ENCODE measurements at places on chromosomes 13 and 19.

DNA sequence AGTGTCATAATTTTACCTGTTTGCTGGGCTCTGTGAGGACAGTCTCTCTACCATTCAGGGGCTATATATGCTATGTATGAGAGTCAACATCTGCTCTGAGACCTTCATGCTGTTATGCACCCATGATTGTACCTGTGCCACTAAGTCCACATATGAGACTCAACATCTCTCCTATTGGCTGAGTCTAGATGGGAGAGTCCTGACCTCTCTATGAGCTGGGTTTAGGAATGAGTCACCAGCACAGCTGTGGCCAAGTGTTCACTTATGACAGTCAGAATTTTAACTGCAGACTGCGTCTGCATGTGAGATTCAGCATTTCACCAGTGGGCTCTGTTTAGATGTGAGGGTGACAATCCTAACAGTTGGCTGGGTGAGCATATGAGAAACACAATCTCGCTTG is 49.5 kb downstream of the ZNF729 start:
- no peak for DNase-seq

DNA sequence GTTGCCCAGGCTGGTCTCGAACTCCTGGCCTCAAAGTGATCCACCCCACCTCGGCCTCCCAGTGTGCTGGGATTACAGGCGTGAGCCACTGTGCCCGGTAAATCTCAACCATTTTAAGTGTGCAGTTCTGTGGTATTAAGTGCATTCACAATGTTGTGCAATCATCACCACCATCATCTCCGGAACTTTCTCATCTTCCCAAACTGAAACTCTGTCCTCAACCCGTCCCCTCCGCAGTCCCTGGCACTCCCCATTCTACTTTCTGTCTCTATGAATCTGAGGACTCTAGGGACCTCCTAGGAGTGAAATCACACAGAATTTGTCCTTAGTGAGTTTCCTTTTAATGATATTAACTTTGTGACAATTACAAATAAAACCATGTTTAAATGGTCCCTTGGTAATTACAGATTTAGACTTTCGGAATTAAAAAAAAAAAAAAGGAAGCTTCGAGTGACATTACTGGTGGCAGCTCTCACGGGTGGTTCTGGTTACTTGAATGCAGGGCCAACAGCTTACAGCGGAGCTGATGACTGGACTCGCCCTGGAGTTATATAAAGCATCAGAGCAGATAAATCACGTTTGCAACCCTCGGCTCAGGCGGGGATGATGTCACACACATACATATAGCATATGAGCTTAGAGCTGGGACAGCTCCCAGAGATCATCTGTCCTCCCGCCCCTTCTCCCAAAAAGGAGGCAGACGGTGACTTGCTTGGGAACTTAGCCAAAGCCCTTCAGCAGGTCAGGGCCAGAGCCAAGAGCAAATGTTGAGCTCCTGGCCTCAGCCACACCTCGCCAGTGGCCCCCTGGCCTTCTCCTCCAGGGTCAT is 89.8 kb downstream of the ZNF557 start:
- DNase-seq = no peak

DNA sequence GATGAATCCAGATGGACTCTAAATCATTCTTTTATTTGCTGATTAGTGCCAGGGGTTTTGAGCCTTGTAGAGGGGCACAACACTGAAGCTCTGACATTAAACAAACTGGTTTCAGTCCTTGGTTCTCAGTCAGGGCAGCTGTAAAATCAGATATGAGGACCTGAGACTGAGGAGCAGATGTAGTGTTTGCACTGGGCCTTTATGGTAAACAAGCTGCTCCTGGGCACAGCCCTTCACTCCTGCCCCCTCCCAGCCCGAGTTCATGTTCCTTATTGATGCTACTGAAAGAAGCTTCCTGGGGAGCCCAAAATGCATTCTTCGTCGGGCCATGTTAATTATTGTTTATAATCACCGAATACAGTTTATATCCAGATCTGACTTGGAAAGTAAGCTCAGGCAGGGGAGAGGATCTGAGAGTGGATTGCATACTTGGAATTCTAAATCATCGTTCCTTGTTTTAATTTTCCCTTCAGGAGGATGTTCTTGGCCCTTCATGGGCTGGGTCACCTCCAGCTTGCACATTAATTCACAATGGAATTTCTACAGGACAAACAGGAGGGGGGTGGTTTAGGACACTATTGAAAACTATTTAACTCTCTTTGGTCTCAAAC is 213.5 kb downstream of the FGF9 start:
- DNase-seq = no peak

DNA sequence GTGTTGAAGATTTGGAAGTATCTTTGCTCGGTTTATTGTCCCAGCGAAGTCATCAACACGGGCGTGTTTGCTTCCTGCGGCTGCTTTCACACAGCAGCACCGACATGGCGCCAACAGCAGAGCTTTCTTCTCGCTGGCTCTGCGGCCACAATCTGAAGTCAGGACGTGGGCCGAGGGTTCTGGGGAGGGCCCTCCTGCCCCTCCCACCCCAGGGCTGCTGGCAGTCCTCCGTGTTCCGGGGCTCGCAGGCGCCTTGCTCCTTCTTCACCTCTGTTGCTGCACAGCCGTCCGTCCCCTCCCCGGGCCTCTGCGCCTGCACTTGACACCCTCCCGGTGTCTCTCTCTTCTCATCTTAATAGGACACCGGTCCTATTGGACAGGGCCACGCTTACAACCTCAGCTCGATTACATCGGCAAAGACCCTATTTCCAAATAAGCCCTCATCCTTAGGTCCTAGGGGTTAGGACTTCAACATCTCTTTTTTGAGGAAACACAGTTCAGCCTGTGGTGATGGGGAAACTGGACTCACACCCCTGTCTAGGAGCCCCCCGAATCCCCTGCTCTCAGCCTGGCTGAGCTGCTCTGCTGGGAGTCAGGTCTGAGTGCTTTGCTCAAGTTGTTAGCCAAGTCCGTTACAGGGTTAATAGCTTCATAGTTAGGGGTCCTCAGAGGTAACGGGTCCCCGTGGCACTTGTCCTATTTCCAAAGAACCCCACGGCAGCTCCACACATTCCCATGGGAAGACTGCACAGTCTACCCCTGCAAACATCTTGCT is 2.7 kb upstream of the TEX29 start:
- DNase-seq = no peak

DNA sequence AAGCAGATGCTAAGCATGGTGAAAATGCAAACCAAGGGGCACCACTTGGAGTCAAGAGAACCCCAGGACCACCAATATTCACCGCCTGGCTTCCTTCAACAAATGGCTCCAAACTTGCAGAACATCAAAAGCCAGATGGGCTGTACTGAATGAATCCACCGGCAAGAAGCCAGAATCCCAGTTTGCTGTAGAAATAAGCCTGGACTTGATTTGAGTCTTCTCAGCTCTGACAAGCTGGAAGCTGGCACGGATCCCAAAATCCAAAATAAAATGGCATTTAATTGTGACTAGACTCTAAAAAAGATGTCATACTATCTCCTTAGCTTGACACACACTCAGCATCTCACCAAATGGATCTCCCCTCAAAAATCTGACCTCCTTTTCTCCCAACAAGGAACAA is 11.9 kb downstream of the EFNB2 start:
- DNase-seq = no peak

DNA sequence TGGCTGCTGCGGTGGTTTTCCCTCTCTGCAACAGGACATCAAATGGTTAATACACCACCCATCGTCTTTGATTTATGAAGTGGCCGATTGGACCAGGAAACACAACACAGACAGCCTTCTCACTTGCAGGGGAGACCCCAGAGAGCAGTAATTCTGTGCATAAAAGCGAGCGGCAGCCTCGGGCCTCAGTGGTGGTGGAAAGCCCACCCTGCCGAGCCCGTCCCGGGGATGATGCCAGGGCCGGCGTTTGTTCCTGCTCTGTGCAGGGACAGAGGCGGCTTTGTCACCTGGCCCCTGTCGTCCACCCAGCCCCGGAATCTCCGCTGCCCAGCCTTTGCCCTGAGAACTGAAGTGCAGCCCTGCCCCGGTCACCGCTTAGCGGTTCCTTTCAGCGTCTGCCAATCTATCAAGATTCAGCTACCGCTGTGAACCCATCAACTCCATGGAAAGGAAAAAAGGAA is 184.4 kb downstream of the TSHZ3 start:
- DNase-seq = no peak

- DNase-seq = no peak
These were observed 68.4 kb upstream of the KCTD4 start for GRCh38 chr13:45269204-45269603.

DNA sequence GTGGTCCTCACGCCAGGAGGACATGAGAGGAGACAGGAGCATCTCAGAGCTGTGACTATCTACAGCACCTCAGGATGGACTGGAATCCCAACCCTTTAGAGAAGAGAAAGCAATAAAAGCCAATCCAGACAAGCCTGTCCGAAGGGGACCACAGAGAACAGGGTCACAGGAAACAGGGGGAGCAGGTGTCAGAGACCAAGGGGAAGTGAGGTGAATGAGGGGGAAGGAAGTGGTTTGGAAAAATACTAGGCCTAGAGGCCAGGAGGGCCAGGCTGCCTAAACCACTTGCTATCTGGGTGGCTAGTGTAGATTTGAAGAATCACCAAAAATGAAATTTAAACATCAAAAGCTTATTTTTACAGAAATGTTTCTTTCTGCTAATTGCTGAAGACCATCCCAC is 16.2 kb downstream of the TMTC4 start:
- no peak for DNase-seq

GRCh38 chr13:111184458-111185401 is 69.6 kb downstream of the ARHGEF7 start:
- no peak for DNase-seq

- DNase-seq = no peak
These were observed 16.9 kb downstream of the TJP3 start for GRCh38 chr19:3725121-3725520.

GRCh38 chr13:45398877-45399276 is 19.3 kb downstream of the SLC25A30 start:
- no peak for DNase-seq

DNA sequence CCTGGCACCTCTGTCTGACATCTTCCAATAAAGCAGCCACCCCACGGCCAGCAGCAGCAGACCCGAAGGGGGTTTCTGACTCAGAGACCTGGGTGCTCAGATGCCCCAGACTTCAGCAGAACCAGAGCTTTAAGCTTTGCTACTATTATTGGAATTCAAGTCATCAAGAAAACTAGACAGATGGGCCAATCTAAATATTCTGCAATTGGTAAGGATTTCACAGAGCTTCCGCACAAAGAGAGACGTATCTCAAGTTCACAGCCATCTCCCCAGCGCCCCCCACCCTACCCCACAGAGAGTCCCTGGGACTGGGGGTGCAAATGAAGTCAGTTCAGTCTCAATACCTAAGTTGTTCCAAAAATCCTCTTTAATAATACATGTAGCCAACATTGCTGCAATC is 38.8 kb downstream of the RAB20 start:
- DNase-seq = no peak

DNA sequence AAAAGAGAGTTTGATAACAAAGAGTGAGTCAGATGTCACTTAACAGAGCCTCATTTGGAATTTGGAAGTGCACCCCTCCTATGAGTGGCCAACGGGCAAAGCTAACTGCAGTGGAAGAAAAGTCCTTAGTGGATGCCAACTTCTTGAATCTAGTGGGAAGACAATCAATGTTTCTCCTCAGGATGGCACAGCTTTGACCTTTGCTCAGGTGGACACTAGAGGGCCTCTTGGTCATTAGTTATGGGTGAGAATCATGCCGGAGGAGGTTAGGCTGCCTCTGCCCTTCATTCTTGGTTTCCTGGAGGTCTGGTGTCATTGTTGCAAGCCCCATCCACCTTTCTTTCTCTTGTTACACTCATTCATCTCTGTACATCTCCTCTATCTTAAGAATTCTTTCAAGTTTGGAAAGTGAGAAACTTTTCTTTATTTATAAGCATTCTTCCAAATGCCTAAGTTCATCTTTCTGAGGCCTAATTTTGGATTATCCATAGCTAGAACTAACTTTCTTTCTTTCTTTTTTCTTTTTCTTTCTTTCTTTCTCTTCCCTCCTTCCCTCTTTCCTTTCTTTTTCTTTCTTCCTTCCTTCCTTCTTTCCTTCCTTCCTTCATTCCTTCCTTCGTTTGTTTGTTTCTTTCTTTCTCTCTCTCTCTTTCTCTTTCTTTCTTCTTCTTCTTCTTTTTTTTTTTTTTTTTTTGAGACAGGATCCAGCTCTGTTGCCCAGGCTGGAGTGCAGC is 327.2 kb upstream of the TSHZ3 start:
- peak; percentile 15 for DNase-seq

DNA sequence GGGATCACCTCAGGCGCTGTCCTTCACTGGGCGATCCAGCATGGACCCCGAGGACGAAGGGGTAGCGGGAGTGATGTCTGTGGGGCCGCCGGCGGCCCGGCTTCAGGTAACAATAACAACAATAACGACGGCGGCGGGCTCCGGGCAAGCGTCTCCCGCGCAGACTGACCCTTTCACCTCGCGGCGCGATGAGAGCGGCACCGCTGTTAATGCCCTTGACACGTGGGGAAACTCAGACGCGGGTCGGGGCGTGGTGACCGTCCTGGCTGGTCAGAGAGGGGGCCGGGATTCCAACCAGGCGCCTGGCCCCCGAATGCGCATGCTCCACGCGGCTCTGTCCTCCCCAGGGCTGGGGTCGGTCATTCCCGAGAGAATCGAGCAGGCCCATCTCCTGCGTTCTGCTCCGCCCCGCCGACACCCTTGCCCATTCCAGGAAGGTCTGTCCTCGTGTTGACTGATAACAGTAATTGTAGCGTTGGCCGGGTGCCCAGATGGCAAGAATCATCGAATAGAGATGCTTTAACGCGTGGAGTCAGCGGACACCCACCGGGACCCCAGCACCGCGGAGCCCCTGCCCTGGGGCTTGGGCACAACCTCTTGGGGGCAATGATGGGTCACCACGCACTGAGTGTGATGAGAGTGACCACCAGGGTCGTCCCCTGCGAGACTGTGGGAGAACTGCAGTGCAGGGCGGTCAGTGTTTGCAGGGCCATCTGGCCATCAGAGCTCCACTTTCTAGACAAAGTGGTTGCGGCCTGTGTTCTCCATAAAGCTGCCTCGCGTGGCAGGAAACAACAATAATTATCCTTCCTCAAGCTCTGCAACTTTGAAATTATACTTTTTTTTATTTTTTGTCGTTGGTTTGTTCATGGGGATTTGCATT is 528 bp downstream of the ZNF8 start:
- peak; percentile 15 for DNase-seq
